ENCODE measurements at places on chromosomes 16 and 17.

DNA sequence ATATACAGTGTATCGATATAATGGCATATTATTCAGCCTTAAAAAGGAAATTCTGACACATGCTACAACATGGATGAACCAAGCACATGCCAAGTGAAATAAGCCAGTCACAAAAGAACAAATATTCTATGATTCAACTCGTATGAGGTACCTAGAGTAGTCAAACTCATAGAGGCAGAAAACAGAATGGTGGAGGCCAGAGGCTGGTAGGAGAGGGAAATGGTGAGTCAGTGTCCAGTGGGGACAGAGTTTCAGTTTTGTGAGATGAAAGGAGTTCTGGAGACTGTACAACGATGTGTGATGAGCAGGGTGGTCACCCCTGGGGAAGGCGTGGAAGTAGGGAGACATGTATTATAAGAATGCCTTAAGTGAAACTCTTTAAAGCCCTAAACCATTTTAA, 39.9 kb downstream of the RNF157 start:
- no peak for DNase-seq

GRCh38 chr16:66774981-66775380, 23.6 kb upstream of the DYNC1LI2 start:
- DNase-seq, result peak; percentile 9

DNA sequence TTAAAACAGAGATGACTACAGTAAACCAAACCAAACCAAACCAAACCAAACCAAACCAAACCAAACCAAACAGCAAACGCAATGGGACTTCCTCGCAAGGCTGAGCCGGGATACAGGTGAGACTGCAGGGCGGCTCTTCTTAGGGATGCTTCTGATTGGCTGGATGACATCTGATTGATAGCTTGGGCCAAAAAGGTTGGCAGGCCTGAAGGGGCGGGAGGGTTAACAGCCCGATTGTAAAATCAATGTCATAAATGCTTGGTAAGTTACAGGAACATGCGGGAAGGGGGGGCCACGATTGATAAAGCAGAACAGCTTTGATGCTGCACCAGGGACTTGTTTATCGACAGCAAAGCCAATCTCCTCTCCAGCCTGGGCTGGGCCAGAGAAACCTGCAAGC, 86.1 kb downstream of the ZFHX3 start:
- no peak for DNase-seq

GRCh38 chr17:46028374-46028773, 29.3 kb downstream of the STH start:
- DNase-seq, result no peak

- DNase-seq, result no peak
These were observed 13.5 kb downstream of the GSDMB start for GRCh38 chr17:39904990-39905288.

GRCh38 chr16:66269617-66270332, 96.7 kb upstream of the CDH5 start:
- DNase-seq, result no peak

DNA sequence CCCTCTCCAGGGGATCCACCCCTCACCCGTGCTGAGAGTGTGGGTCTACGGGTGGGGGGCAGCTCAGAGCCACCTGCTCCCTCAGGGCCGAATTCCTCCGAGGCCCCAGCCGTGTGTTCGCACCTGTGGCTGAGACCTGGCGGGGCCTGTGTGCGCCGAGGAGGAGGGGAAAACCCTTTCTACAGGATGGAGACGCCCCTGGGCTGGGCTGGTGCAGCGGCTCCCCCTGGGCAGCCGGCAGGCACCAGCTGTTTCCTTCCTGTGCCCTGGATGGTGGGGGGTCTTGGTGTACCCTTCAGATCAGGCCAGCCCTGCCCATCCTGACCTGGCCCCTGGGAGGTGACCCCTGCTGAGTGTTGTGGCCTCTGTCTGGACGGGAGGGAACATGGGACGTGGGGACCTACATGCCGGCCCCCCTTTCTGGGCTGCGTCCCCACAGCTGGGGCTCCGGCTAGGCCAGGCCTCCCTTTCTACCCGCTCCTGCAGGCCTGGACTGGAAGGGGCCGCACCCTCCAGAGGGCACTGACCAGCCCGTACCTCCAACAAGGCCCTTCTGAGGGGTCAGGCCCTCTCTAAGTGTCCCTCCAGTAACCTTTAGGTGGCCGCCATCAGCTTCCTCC, 28.3 kb upstream of the PABPN1L start:
- DNase-seq, result no peak

GRCh38 chr17:69069226-69069750, 8.6 kb upstream of the ABCA9 start:
- DNase-seq, result no peak

DNA sequence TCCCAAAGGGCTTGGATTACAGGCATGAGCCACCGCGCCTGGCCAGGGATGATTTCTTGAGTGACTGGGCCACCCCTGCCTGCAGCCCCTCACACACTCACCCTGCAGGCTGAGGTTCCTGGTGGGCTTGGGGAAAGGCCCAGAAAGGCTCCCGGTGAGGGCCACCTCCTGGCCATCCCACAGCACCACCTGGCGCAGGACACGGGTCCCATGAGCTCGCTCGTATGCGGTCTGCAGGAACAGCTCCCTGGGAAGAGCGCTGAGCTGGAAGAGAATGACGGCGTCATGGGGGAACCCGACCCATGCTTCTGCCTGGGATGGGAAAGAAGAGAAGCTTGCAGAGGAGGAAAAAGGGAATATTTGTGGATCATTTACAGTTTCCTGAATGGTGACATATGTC, 59.3 kb downstream of the RMI2 start:
- DNase-seq, result no peak

DNA sequence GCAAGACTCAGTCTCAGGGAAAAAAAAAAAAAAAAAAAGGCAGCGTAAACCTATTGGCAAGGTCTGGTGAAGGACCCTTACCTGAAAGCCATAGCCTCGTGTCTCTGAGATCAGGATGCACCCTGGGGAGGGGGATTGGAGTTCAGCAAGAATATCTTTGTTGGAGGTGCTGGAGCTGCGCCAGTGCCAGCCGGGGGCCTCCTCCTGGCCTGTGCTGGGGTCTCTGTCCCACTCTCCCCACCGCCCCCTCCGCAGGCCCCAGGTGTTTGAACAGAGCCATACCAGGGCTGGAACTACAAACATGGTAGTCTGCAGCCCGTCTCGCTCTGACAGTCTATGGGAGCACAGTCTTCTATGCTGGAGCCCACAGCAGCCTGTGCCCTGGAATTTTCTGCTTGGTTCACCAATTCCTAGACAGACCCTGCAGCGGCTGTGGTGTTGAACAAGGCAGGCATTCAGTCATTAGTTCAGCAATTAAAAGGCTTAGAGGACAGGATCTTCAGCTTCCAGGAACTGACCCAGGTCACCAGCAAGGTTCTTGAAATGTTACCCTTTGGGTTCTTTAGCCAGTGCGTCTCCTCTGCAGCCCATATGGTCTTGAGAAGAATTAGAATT, 42.2 kb upstream of the KIFC3 start:
- DNase-seq, result no peak

DNA sequence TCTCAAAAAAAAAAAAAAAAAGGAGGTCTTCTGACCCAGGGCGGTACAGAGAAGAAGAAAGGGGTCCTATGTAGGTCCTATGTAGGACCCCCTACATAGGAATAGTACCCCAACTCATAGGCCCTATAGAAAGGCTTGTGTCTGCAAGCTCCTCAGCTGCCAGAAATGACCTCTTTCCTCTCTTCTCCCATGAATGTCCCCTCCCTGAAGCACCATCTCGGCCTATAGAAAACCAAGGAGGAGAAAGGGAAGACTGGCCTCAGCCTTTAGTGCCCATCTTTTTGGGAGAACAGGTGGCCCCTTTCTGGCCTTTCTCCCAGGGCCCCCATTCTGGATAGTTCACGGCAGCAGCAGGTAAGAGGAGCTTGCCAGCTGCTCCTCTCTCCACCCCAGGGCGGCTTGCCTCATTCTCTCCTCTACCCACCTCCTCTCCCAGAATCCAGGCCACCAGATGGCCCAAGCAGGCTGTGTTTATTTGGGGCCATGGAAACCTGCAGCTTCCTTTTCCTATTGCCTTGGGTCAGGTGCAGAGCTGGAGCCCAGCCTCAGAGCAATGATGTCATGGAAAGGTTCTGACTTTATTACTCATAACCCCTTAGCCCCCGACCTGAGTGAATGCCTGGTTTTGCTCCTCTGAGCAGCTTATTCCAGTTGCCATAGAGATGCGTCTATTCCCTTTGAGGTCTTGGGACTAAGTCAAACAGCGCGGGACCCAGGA, 1.6 kb upstream of the MRPL58 start:
- DNase-seq, result no peak

GRCh38 chr17:61285526-61286320, 113.9 kb upstream of the TBX2 start:
- DNase-seq, result no peak

DNA sequence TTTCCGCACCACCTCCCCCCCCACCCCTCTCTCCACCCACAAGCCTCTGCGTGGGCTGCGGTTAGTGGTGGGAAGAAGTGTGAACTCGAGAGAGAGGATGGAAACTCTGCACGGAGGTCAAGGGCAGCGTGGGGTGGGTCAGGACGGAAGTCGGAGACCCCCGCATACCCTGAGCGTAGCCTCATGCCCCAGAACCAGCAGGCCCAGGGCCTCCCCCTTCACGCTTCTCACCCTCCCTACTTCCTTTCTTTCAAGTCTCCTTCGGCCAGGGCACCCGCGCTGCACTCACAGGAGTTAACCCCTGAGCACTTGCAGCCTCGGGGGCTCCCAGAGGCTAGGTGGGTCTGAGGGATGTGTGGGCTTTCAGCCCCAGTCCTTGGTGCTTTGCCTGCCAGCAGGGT, 9.2 kb downstream of the TBKBP1 start:
- DNase-seq, result peak; percentile 41

DNA sequence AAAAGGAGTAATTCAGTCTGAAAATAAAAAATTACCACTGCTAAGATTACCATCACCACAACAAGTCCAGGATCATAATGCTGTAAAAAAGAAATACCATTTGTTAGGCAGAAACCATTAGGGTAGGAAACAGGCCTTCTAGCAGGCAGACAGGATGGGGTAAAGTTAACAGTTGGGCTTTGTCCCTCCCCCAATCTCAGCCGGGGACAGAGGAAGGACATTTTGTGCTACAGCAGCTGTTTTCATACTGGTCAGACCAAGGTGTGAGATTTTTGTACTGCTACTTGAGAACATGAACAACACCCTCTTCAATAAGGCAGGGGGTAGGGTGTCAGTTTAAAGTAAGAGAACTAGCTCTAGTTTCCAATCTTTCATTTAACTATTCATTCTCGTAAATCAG, 49.2 kb upstream of the ITGA2B start:
- DNase-seq, result no peak

GRCh38 chr16:732332-732731, 5.4 kb downstream of the HAGHL start:
- DNase-seq, result no peak

- DNase-seq, result no peak
These were observed 284.1 kb downstream of the GRIN2A start for GRCh38 chr16:9898124-9898523.

GRCh38 chr16:10984509-10984908, 40.1 kb downstream of the CLEC16A start:
- no peak for DNase-seq
